Hepatocyte (in vitro differentiated cells): ENCODE measurements at places on chromosomes 6 and 20.

DNA sequence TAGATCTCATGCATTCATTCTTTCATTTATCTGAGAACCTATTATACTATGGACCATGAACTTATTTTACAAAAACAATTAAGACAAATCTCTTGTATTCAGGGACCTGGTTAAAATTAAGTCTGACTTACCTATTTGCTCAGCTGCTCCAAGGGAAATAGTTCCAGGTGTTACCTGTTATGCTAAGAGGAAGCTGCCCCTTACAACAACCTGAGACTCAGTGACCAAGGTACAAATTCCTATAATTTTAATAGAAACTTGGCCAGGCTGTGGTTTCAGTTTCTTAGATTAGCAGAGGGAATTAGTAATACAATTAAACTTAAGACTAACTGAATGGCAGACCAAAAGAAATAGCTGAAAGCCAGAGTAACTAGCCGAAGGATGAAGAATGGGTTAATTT is 48.2 kb upstream of the GMPR start:
- H3K36me3 ChIP-seq = no peaks in the 10 kb centered on the region
- DNase-seq = no peak
- no peaks in the 10 kb centered on the region for H3K27me3 ChIP-seq
- H3K27ac ChIP-seq = peak overlapping the region; percentile 40
- no peak overlapping the region for H3K4me3 ChIP-seq

DNA sequence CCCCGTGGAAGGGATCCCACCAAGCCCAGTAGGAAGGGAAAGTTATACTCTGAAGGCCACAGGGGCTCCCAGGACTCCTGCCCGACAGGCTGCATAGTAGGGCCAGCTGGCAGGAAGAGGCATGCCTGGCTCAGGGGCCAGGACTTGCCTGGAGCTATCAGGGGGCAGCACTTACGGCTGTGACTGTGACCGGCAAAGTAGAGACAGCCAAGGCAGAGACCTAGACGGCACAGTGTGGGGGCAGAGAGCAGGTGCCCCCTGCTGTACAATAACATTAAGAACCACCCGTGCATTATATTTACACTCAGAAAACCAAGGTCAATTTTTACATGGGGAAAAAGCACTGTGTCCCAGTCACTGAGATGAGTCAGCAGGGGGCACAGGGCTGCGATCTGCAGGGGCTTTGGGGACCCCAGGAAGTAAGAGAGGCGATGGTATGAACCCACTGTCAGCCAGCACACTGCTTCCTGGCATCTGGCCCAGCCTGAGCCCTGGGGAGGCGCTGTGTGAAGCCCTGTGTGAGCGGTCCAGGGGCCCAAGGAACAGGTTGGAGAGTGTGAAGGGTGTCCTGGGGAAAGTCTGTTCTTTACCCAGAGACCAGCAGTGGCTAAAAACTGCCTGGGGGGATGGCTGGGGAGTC is 9.9 kb downstream of the CCDC167 start:
- H3K4me3 ChIP-seq = no peak overlapping the region
- no peaks in the 10 kb centered on the region for H3K27me3 ChIP-seq
- no peaks in the 10 kb centered on the region for H3K4me1 ChIP-seq
- no peak overlapping the region for H3K27ac ChIP-seq

DNA sequence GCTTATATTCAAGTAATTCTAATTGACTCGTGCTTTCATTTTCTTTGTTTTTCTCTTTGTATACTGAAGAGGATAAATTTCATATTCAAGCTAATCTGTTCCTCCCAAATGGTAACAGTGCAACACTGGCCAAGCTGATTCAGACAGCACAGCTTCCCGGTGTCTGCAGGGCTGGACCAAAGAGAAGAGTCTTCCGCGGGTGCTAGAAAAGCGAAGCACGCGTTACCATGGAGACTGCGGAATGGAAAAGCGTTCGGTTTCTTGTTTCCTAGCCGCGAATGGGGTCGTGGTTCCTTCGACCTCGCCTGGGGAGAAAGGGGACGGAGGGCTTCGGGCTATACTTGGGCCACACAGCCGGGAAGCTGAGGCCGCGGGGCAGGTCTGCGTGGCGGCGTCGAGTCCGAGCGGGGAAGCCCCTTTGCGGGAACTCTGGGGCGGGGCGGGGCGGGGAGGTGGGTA is 6.2 kb upstream of the ZNF311 start:
- H3K4me3 ChIP-seq = peak overlapping the region; percentile 6
- H3K27ac ChIP-seq = no peak overlapping the region
- H3K27me3 ChIP-seq = peaks cover 10% of the 10 kb centered on the region

- H3K4me1 ChIP-seq = no peaks in the 10 kb centered on the region
- H3K27ac ChIP-seq = no peak overlapping the region
- H3K4me3 ChIP-seq = no peak overlapping the region
Measured at GRCh38 chr20:3032624-3033023, 10.8 kb upstream of the GNRH2 start.

GRCh38 chr6:131292145-131292938 is 157.1 kb downstream of the AKAP7 start:
- peak; percentile 32 for DNase-seq
- peaks cover 21% of the 10 kb centered on the region for H3K4me1 ChIP-seq
- H3K27ac ChIP-seq = peak overlapping the region; percentile 77
- H3K27me3 ChIP-seq = no peaks in the 10 kb centered on the region

GRCh38 chr20:54633374-54634355 is 158.3 kb downstream of the DOK5 start:
- DNase-seq = no peak
- H3K4me3 ChIP-seq = no peak overlapping the region
- H3K36me3 ChIP-seq = no peaks in the 10 kb centered on the region
- H3K27ac ChIP-seq = no peak overlapping the region
- H3K4me1 ChIP-seq = no peaks in the 10 kb centered on the region

GRCh38 chr6:130853555-130854183 is 26.5 kb downstream of the SMLR1 start:
- no peaks in the 10 kb centered on the region for H3K36me3 ChIP-seq
- H3K27ac ChIP-seq = peak overlapping the region; percentile 34
- no peaks in the 10 kb centered on the region for H3K27me3 ChIP-seq
- DNase-seq = peak; percentile 28
- peaks cover 23% of the 10 kb centered on the region for H3K4me1 ChIP-seq
- no peak overlapping the region for H3K4me3 ChIP-seq

GRCh38 chr6:144741659-144742058 is 456.5 kb downstream of the UTRN start:
- no peak overlapping the region for H3K4me3 ChIP-seq
- no peak overlapping the region for H3K27ac ChIP-seq
- no peaks in the 10 kb centered on the region for H3K36me3 ChIP-seq
- H3K4me1 ChIP-seq = no peaks in the 10 kb centered on the region

DNA sequence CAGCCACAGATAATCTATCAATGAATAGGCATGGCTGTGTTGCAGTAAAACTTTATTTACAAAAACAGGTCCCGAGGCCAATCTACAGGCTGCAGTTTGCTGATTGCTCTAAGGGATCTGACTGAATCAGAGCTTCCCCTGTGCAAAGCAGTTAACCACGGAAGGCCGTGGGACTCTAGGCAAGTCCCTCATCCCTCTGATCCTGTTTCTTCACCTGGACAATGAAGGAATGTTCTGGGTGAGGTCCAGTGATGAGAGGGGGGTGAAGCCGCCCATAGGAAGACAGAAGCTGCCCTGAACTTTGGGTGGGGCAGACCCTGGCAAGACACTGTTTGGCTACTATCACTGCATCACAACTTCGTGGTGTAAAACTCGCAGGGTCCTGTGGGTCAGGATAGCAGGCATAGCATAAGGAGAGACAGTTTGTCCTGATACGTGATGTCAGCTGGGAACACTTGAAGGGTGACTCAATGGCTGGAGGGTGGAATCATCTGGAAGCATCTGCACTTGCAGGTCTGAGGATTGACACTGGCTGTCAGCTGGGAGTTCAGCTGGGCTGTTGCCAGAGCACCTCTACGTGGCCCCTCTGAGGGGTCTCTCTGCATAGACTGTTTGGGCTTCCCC is 33.3 kb upstream of the TGM2 start:
- DNase-seq = no peak
- no peak overlapping the region for H3K27ac ChIP-seq
- H3K4me1 ChIP-seq = no peaks in the 10 kb centered on the region
- no peaks in the 10 kb centered on the region for H3K27me3 ChIP-seq
- no peak overlapping the region for H3K4me3 ChIP-seq

DNA sequence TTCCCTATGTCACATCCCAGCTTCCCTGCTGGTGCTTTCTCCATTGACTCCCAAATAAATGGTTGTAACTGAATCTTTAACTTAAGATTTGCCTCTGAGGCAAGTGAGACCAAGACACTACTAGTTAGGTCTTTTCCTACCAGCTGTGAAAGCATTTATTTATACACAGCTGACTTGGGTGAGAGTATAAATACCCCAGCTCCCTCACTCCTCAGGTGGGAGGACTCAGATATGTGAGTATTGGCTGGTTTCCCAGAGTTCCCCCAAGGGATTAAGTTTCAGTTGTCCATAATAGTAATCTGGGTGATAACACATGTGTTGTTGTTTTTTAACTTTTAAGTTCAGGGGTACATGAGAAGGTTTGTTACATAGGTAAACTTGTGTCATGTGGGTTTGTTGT is 49.8 kb downstream of the CFAP61 start:
- no peak for DNase-seq
- no peak overlapping the region for H3K4me3 ChIP-seq
- H3K36me3 ChIP-seq = no peaks in the 10 kb centered on the region
- H3K27ac ChIP-seq = no peak overlapping the region

GRCh38 chr6:169409742-169410312 is 156.2 kb upstream of the THBS2 start:
- no peak for DNase-seq
- H3K4me3 ChIP-seq = no peak overlapping the region
- H3K27me3 ChIP-seq = no peaks in the 10 kb centered on the region
- no peaks in the 10 kb centered on the region for H3K4me1 ChIP-seq

DNA sequence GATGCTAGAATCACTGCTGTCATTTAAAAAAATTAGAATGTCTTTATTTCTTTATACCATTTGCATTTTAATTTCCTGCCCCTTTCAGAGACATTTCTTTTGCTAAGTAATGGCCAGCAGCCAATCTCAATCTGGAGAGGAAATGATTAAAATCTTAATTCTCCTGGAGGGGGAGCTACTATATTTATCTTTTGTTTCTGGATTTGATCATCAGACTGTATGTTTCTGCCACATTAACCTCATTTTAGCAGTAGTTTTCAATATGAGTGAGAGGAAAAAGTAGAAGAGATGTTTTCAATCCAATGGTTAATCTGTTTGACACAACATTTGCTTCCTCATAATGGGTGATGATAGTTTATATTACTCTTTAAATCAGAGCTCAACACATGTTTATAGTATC is 138.0 kb downstream of the FUT9 start:
- H3K36me3 ChIP-seq = no peaks in the 10 kb centered on the region
- H3K27ac ChIP-seq = no peak overlapping the region
- H3K4me1 ChIP-seq = no peaks in the 10 kb centered on the region

DNA sequence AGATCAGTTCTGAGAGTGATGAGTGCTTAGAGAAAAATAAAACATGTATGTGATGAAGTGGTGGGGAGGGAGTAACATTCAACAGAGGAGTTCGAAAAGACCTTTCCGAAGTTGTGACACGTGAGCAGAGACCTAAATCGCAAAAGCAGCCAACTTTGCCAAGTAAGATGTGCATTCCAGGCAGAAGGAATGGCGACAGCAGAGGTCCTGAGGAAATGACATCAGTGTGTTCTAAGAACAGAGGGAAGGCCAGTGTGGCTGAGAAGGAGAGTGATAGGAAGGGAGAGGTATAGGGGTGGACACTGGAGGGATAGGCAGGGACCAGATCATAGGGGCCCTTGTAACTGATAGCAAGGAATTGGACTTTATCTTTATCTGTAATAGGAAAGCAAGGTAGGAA is 51.3 kb downstream of the ADAT2 start:
- H3K27me3 ChIP-seq = no peaks in the 10 kb centered on the region
- peak overlapping the region; percentile 4 for H3K27ac ChIP-seq
- no peaks in the 10 kb centered on the region for H3K36me3 ChIP-seq
- peaks cover 21% of the 10 kb centered on the region for H3K4me1 ChIP-seq
- DNase-seq = no peak
- H3K4me3 ChIP-seq = no peak overlapping the region
